Epithelial cell of esophagus (primary cell): ENCODE measurements at places on chromosomes 16 and 17.

GRCh38 chr17:67716405-67716798 is 1.3 kb upstream of the NOL11 start:
- DNase-seq, result no peak

GRCh38 chr17:77458202-77459017 is 317.6 kb downstream of the SEC14L1 start:
- no peak for DNase-seq

DNA sequence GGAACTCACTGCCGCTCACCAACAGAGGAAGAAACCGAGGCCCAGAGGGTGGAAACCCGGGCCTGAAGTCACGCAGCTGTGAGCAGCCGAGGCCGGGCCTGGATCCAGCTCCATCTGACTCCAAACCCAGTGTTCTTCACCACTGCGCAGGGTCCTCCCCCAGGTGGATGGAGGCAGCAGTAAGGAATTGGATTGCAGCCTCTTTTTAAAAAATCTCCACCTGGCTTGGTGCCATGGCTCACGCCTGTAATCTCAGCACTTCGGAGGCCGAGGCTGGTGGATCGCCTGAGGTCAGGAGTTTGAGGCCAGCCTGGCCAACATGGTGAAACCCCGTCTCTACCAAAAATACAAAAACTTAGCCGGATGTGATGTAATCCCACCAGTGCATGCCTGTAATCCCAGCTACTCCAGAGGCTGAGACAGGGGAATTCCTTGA is 177.2 kb downstream of the FOXL1 start:
- no peak for DNase-seq

DNA sequence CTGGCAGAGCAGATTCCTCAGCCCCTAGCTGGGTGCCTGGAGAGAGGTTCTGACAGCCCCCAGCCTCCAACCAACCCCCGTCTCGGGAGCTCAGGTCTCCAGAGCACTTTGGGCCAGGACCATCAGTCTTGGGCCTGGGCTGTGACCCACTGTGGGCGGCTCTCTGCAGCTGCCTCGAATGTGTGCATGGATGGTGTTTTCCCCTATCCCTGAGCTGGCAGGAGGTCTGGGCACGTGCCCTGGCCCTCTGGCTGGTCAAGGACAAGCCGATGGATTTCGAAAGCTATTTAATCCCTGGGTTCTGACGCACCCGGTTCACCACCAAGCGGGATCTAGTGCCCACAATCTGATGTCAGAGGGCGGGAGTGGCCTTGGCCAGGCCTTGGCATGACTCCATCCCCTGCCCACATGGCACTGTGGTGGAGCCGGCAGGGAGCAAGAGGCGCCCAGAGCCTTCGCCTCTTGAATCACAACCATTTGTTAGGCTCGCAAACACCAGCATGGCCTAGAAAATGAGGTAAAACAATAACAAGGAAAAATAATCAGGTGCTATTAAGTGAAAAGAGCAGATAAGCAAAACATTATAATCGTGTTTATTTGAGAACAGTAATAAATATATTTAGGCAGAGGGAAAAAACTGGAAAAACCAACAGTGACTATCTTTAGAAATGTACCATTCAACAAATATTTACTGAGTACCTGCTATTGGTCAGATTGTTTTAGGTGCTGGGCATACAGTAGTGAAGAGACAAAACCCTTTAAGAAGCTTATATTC is 69.3 kb upstream of the TOB1 start:
- peak; percentile 29 for DNase-seq

- DNase-seq, result no peak
Measured at GRCh38 chr16:77414752-77415231, 20.0 kb downstream of the ADAMTS18 start.

- DNase-seq, result no peak
Measured at GRCh38 chr16:75238853-75239541, 12.4 kb downstream of the BCAR1 start.

- DNase-seq, result no peak
Measured at GRCh38 chr16:31842864-31843263, 30.7 kb upstream of the ZNF267 start.
